Activated T-cell treated with anti-CD3 and anti-CD28 coated beads, Interleukin-2, amount 50 U/mL, for 72 hours (primary cell): ENCODE measurements at places on chromosomes 2 and 18. TPM values are rescaled to one million over a fixed set of nuclear protein-coding genes. Genes with fewer than 3 reads are reported as not detected.

DNA sequence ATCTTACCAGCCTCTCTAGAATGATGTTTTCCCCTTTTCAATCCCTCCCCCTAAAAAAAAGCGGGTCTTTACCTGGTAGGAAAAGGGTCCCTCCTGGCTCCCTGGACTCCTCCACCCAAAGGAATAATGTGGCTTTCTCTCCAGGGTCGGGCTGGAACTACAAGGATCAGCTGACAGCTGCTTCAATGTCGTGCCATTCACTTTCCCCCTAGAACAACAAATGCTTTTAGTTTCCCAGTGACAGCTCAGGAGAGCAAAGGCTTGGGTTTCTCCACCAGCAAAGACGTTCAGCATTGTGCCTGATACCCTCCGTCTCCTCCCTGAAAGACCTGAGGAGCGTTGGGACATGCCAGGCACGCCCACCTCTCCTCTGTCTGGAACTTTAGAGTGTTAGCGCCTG, 173.8 kb upstream of the SIX3 start:
- DNase-seq = no peak

DNA sequence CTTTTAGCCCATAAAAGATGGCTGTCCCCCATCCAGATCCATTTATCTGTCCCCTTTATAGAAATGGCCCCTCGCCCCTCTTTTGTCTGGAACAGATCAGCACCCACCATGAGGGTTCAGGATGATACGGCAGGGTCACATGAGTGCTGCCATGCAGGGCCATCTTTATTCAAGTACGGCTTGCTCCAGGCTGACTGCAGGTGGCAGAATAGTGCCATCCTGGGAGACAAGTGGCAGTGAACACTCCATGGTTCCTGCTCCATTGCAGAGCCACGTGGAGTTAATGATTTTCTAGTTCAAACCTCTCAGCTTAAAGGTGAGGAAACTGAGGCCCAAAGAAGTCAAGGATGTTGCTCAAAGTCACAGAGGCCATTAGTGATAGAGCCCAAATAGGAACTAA, 180.6 kb downstream of the CLIP4 start:
- DNase-seq = no peak

DNA sequence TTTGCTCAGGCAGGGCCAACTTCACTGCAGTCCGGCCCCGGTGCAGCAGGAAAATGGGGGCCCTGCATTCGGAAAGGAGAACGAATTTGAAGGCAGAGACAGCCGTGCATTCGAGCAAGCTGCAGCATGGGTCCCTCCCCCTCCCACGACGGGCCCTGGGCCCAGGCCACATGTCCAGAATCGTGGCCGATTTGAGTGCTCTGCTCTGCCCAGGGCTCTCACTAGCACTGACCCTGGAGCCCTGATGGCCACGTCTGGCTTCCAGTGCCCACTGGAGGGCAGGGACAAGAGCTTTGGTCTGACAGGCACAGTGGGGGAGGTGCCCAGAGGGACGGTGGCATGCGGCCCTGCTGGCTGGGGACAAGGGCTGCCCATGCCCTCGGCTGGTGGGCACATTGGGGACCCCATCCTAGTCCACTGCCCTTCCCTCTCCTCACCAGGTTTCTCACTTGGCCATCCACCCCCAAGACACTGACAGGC, 14.4 kb upstream of the KLHL30 start:
- DNase-seq = no peak

Gene NDUFB3
- total RNA-seq = 59.8 TPM

Gene RGPD4
- not detected for total RNA-seq
